ENCODE measurements at places on chromosomes 7 and 10.

GRCh38 chr10:35464825-35465456 lies 128.6 kb downstream of the CCNY start:
- no peak for DNase-seq

DNA sequence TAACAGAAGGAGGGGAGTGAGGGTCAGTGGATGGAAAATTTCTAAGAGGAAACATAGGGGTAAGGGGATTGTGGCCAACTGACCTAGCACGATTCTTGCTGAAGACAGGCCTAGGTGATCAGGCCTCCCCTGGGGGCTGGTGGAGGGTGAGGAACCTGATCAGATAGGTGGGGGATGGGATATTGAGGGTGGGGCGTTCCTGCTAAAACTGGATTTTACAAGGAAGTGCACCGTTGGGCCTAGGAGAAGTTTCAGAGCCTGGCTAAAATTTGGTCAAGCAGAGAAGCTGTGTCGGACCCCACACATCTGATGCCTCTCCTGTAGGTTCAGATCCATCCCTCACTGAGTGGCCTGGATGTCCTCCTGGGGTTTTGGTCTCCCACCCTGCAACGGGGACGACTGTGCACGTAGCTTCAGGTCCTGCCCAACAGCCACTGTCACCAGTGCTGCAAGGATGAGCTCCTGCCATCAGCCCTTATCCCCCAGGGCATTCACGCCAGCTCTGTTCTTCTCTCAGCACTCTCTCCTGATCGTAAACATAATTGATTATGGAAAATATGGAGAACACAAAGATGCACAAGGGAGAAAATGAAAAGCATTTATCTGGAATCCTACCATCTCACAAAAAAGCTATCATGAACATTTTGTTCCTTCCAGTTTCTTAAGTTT lies 89.9 kb downstream of the ADCY1 start:
- no peak for DNase-seq

- no peak for DNase-seq
These were observed 167.1 kb upstream of the TNRC18 start for GRCh38 chr7:5590596-5591277.

DNA sequence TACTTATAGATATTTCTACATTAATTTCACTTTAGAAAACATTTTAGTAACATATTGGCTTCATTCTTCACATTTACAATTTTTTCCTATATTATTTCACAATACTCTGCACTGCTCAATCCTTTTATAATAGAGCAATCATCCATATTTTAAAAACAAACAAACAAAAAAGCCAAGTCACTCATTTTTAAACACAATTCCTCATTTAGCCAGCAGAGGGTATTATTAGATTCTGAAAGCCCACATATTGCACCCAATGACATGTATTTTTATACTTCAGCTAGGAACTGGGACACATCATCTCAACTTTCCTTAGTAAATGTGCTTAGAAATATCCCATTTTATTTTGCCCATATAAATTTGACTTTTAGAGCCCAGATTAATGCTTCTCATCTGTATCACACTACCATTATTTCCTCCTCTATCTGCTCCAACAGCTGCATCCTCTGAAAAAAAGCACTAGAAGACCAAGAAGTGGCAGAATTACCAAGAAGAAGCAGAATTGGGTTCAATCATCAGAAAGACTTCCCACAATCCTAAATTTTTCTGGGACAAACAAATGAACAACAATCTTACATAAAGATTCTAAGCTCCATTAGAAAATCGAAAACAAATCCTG lies 29.5 kb downstream of the CTNNA3 start:
- DNase-seq = no peak

GRCh38 chr10:73238990-73239566 lies 8.0 kb downstream of the DNAJC9 start:
- DNase-seq = no peak

GRCh38 chr7:98369726-98370125 lies 31.2 kb downstream of the BAIAP2L1 start:
- DNase-seq = no peak

GRCh38 chr7:17274551-17275245 lies 23.8 kb upstream of the AHR start:
- DNase-seq = no peak

- DNase-seq = no peak
These were observed 26.0 kb downstream of the CABCOCO1 start for GRCh38 chr10:61688551-61689308.

- DNase-seq = no peak
These were observed 400.1 kb downstream of the PARD3 start for GRCh38 chr10:34415039-34415438.

GRCh38 chr7:86969865-86970264 lies 89.6 kb downstream of the ELAPOR2 start:
- DNase-seq = no peak

GRCh38 chr7:158453663-158454062 lies 134.0 kb downstream of the PTPRN2 start:
- DNase-seq = no peak

DNA sequence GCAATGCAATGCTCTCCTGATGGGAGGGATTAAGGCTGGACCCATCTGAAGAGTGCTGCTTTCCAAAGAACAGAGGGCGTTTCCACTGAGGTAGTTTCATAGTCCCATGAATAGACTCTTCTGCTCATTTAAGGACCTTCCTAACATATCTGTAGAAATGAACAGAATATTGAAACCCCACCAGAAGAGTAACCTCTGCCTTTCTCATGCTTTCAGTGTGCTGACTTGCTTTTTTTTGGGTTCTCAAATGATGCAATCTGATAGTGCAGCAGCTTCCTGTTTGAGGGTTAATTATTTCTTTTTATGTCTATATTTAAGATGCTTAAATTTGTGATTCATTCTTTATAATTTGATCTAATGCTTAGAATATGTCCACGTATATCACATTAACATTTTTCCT lies 82.2 kb downstream of the GATA3 start:
- DNase-seq = no peak

- no peak for DNase-seq
These were observed 550.0 kb downstream of the REEP3 start for GRCh38 chr10:64071218-64071617.

DNA sequence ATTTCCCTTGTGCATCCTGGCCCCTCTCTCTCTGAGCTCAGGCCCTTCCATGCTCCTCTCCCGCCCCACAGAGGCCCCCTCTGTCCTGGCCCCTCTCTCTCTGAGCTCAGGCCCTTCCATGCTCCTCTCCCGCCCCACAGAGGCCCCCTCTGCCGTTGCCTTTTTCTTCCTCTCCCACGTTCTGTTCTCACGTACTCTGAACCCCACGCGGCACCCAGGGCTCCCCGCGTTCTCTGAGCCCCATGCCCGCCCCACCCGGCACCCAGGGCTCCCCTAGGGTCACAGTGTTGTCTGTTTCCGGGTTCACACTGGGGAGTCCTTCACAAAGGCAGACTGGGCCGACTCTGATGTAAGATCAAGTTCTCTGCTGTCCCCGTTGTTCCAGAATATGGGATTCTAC lies 336.8 kb downstream of the DNAJB6 start:
- no peak for DNase-seq

- DNase-seq = peak; percentile 66
These were observed 259.7 kb upstream of the FERD3L start for GRCh38 chr7:19404912-19405329.

GRCh38 chr10:74189999-74190421 lies 39.0 kb downstream of the ADK start:
- DNase-seq = no peak

DNA sequence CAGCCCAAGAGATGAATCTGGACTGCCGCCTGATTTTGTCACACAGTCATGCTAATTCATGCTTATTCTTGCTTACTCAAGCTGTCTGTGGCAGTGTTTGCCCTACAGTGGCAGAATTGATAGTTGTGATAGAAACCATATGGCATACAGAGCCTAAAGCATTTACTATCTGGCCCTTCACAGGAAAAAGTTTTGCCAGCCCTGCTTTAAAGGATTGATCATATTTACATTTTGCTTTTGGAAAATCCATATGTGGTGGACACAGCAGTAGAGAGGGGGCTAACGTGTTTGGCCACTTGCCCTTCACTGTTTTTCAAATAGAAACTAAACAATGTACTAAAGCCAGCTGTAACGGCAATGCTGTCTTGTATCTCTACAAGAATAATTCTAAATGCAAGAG lies 974.0 kb upstream of the GHITM start:
- DNase-seq = no peak

DNA sequence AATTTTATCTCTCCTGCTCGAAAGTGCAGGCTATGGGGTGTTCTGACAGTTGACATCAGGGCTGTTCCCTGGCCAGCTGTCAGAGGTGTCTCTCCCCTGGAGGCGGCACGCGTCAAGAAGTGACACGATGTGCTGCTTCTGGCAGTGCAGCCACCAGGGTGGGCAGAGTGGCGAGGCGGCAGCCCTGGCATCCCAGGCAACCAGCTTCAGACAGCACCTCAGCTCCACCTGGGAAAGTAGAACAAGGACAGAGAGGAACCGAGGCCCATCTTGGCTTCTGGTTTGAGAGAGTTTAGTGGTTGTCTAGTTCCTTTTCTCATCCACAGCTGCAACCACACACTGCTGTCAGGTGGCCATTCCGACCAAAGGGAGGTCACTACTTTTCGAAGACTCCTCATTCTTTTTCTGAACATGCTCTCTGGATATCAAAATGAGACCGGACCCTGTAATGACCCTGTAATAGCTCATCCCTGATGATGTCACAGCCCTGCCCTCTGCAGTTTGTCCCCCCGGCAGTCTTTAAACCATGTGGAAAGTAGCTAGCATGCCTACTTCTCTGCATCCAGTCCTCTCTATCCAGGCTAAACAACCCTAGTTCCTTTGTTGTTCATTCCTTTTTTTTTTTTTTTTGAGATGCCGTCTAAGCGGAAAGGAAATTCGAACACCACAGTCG lies 381.0 kb upstream of the NRP1 start:
- no peak for DNase-seq

- DNase-seq = no peak
These were observed 82.9 kb upstream of the PDGFA start for GRCh38 chr7:602341-603141.

- DNase-seq = no peak
These were observed 159.7 kb downstream of the CCDC3 start for GRCh38 chr10:12841826-12842225.

- DNase-seq = no peak
These were observed 35.6 kb downstream of the SRPK2 start for GRCh38 chr7:105352901-105353668.

DNA sequence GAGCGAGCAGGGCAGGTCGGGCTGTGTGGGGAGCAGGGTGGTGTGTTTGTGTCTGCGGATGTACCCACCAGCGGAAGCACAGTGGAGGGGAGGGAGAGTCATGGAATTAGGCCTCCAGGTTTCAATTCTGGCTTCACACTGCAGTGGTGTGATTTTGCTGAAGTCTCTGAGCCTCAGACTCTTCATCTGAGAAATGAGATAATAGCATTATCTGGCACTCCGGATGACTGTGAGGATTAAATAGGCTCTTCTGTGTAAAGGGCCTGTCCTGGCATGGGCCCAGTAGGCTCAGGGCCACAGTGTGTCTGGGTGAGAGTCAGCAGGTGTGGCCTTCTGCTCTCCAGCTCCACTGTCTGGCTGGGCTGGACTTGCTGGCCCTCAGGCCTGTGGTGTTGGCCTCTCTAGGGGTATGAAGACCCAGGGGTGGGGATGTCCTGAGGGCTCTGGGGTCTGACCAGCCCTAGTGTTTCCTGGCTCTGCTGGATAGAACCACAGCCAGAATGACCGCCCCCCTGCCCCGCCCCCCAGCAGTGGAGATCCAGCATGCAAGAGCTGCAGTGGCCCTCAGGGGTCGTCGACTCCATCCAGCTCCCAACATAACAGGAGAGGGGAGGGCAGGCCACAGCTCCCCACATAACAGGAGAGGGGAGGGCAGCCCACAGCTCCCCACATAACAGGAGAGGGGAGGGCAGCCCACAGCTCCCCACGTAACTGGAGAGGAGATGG lies 178.6 kb downstream of the RPS24 start:
- peak; percentile 50 for DNase-seq

DNA sequence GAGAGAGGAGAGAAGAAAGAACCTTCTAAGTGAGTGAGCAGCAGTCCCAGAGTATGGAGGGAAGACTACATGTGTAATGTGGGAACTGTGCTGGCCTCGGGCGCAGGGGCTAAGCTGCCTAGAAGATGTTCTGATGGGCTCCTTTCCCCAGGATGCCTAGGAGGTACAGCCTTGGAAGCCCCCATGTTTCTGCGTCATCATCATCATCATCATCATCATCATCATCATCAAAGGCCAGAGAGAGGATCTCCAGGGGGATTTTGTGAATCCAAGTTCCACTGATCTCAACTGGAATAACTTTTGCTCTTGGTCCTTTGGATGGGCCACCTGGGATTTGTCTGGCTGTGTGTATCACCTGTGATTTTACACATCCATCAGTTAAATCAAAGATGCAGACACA lies 86.0 kb downstream of the BUB3 start:
- no peak for DNase-seq

- no peak for DNase-seq
These were observed 139.4 kb downstream of the CCDC71L start for GRCh38 chr7:106521541-106521940.

DNA sequence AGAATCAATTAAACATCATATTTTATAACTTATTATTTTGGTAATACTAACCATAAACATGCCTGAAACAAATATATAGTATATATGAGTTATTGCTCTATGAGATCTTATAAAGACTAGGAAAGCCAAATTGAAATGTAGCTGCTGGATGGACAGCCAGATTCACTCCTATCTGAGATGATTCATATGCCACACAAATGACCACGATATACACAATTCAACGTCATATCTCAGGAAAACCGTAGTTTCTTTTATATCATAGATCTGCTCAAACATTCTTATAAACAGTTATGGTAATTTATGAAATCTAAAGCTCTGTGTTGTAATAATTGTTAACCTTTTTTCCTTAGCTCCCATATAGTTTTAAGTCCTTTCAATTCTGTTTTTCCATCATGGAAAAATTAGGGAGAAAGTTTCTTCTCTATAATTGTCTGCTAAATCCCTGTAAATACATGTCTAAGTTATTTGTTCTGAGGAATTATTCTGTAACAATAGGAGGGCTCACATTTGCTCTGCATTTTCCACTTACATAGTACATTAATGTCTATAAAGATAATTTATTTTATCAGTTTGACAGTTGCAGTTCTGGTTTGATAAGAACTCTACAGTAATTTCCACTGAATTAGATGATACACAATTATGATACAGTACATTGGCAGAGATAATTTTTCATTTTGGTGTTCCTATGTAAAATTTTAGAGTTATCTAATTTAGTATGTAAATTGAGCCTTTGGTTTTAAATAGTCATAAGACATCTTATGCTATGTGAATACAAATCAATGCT lies 42.7 kb downstream of the GNAT3 start:
- DNase-seq = no peak

DNA sequence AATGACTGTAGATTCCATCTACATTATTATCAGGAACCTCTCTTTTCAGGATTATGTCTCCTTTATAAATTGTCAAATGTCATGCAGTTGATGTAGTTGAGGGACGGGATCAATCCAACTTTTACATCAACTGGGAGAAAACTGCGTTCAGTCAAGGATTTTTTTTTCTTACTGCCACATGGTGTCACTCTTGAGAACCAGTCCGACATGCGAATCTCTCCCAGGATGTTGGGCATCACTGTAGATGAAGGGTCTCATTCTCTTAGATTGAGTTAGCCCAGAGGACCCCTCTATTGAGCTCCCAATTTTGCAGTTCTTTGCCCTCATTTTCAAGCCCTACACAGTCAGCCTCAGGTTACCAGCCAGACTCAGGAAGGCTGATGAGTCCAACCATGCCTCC lies 120.3 kb upstream of the PTPRZ1 start:
- no peak for DNase-seq

GRCh38 chr10:11150231-11150731 lies 132.6 kb downstream of the CELF2 start:
- no peak for DNase-seq
